Myometrial cell (primary cell): ENCODE measurements at places on chromosomes 5 and 9. TPM values are rescaled to one million over a fixed set of nuclear protein-coding genes. Genes with fewer than 3 reads are reported as not detected.

INSL4 gene
- total RNA-seq = not detected in 2 replicates

VLDLR gene
- 3.5 and 4.6 TPM in 2 replicates for total RNA-seq

SEMA6A gene
- total RNA-seq = not detected in 2 replicates

FAXDC2 gene
- 8.5 and 19.9 TPM in 2 replicates for total RNA-seq

DDX41 gene
- total RNA-seq = 94.8 and 97.7 TPM in 2 replicates

CCDC192 gene
- total RNA-seq = not detected in 2 replicates

KIF4B gene
- total RNA-seq = under 0.01 TPM in 1 of 2 replicates, not detected in the other

CDH9 gene
- total RNA-seq = not detected in 2 replicates

IL4 gene
- total RNA-seq = not detected in 2 replicates
